ENCODE measurements at places on chromosomes 6 and 20. TPM values are rescaled to one million over a fixed set of nuclear protein-coding genes. Genes with fewer than 3 reads are reported as not detected.

Gene BMP6
- not detected for total RNA-seq

DNA sequence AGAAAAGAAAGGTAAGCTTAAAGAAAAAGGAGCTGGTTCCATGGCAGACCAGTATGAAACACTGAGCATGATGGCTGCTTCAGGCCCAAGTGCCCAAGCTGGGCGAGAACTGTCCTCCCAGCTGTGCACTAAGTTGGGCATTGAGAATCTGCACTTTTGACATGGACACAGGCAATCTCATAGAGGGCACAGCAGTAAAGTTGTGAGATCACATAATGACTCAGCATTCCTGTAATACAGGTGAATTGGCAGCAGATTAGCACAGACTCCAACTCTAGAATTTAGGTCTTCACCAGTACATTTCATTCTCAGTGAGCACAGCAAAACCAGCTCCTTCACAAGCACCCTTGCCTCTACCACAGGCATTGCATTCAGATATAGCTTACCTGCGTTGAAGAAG, 343.4 kb downstream of the PKHD1 start:
- H3K4me1 ChIP-seq, result no peaks in the 10 kb centered on the region
- H3K36me3 ChIP-seq, result no peaks in the 10 kb centered on the region
- no peaks in the 10 kb centered on the region for H3K27me3 ChIP-seq
- no peak overlapping the region for H3K4me3 ChIP-seq
- no peak for DNase-seq

- H3K27me3 ChIP-seq, result no peaks in the 10 kb centered on the region
- no peak overlapping the region for H3K4me3 ChIP-seq
- H3K4me1 ChIP-seq, result peaks cover 6% of the 10 kb centered on the region
- DNase-seq, result no peak
- no peaks in the 10 kb centered on the region for H3K36me3 ChIP-seq
Observed at GRCh38 chr6:53189554-53189953, 40.9 kb upstream of the GCM1 start.

- H3K4me3 ChIP-seq, result no peak overlapping the region
- H3K4me1 ChIP-seq, result no peaks in the 10 kb centered on the region
- DNase-seq, result no peak
Observed at GRCh38 chr6:154218301-154218700, 138.3 kb downstream of the IPCEF1 start.

- H3K4me1 ChIP-seq, result peaks cover 5% of the 10 kb centered on the region
- H3K27ac ChIP-seq, result no peak overlapping the region
- no peaks in the 10 kb centered on the region for H3K36me3 ChIP-seq
- no peaks in the 10 kb centered on the region for H3K27me3 ChIP-seq
- no peak overlapping the region for H3K4me3 ChIP-seq
- DNase-seq, result no peak
Observed at GRCh38 chr6:10431423-10432164, 16.7 kb upstream of the TFAP2A start.

Data from HepG2 (cell line).